Stimulated activated CD4-positive, alpha-beta T cell treated with anti-CD3 and anti-CD28 coated beads, Interleukin-15, amount 100 ng/mL, for 1 hour (primary cell): ENCODE measurements at places on chromosomes 4 and X.

DNA sequence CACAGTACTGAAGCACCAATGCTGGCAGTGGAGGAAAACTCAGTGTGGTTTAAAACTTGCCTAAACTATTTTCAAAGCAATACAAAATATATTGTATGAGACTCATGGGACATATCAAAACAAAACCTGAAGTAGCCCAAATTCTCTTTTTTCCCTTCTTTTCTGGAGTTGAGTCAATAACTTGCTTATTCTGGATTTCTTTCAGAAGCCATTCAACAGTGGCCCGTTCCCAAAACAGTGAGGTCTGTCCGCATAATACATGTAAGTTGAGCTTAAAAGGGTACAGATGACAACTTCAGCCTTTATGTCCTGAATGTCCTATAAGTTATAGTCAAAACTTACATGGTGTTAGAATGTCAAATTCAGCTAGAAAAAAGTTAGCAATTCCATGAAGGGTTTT, 100.8 kb downstream of the SHISA3 start:
- no peak for DNase-seq

GRCh38 chr4:86380181-86380724, 20.4 kb upstream of the MAPK10 start:
- no peak for DNase-seq

DNA sequence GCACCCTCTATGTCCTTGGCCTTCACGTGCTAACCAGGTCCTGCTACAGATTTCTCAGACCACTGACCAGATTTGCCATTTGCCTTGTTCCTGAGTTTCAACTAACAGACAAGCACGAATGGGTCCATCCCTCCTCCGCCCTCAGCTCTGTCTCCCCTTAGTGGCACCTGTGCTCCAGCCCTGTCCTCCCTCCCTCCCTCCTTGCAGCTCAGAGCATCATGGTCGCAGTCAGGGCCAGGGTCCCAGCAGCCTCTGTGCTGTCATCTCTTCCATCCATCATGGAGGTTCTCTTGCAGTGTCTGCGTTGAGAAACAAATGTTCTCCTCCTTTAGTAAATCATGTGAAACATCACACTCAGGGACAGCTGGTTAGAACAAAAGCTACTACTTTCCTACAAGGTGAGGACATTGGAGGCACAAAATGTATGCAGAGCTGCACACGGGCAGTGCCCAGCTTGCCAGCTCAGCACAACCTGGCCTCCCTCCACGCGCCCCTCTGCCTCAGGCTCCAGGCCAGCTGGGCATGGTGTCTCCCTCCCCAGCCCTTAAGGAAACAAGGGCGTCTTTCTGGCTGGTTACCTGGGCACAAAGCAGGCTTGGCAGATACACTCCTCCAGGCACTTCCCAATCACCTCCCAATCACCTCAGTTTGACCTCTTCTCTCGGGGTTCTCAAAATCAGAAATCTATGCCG, 79.5 kb upstream of the ATP6AP2 start:
- no peak for DNase-seq

DNA sequence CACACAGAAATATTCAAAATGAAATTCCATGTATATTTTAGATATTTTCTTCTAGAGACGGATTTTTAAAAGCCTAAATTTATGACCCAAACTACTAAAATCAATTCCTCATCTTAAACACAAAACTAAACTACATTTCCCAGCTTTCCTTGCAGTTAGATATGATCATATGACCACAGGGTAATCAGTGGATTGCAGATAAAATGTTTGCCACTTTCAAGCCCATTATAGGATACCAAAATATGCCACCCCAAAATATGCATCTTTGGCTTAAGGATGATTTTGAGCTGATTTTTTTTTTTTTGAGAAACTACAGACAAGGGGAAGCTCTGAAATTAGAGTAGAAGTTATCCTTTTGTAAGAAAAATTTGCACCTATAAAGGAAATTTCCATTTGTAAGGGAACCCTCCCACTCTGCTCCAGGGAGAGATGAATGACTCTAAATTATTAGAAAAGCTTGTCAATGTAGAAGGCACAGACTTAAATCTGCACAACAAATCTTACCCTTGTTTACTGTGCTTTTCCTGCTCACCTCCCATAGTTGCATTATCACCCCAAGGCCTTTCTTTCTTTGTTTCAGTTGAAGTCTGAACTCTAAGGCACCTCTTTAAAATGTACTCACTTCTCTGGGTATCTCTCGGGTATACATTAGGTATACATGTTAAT, 503.0 kb downstream of the PDHA2 start:
- no peak for DNase-seq

DNA sequence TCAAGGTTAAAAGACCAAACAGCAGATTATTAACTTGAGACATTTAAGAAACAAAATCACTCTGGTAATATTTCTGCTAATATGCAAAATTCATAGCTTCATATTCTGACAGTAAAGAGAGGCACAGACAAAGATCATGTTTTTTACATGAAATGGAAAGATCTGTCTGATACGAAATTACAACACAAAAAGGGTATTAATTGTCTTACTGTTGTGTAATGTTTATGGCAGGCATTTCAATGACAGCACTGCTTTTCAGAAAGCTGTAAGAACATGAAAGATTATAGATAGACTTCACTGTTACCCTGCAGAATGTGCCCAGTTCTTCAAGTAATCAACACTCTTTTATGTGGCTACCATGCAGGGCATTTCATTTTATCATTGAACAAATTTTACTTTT, 15.4 kb downstream of the DCHS2 start:
- DNase-seq: no peak

GRCh38 chr4:7872264-7872771, 67.3 kb downstream of the AFAP1 start:
- no peak for DNase-seq

DNA sequence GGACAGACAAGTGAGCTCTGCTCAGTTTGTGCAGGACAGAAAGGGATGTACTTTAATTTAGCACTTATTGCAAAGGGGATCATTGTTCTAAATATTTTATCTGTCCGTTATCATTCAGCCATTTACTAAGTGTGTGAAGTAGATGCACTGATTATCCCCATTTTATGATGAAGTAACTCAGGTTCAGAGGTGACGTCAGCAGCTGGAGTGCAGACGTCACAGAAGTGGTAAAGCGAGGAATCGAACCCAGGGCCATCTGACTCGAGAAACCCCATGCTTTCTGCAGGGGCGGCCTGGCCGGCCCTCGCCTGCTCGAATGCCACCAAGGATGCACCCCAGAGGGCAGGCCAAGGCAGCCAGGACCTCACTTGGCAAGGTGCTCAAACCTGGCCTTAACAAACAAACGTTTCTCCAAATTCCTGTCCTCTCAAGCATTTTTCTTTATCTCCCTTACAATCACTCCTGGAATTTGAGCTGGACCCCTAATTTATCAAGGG, 75.0 kb downstream of the DCTD start:
- no peak for DNase-seq

DNA sequence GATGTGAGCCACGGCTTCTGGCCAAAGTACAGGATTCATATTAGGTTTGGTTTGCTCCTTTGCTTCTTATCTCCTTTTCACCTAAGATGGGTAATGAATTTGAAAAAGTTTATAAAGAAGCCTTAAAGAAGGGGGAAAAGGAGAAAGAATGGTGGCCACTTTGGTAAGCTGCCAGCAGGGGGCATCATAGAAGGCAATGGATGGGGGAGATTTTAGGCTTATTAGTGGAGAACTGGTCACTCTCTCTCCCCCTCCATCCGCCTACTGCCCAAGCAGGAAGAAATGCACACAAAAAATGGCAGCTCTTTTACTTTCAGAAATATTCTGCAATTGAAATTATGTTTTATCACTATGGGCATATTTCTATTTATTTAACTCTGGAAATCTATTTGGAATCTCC, 32.0 kb downstream of the SPARCL1 start:
- no peak for DNase-seq

DNA sequence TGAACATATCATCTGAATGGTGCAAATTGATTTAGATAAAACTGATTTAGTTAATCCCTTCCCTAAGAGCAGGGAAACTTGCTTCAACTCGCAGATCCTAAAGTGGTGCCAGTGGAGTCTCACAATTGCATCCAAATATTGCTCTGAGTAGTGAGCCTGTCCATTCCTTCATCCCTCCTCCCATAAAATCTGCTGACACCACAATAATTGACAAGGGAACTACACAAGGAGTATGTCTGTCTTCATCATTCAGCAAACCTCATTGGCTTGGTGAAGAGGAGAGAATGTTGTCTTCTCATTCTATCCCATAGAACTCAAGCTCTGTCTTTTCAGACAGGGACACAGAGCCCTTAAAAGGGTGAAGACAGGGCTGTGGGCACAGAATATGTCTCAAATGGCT, 4.2 kb downstream of the MID2 start:
- DNase-seq: no peak

DNA sequence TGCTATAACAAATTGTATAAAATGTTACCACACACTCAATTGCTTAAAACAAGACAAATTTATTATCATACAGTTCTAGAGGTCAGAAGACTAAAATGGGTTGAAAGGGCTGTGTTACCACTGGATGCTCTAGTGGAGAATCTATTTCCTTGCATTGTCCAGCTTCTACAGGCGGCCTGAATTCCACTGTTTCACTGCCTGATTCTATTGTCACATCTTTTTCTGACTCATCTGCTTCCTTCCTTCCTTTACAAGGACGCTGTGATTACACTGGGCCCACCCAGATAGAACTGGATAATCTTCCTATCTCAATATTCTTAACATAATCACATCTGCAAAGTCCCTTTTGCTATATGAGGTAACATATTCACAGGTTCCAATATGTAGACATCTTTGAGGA, 19.4 kb upstream of the ARMCX1 start:
- no peak for DNase-seq

DNA sequence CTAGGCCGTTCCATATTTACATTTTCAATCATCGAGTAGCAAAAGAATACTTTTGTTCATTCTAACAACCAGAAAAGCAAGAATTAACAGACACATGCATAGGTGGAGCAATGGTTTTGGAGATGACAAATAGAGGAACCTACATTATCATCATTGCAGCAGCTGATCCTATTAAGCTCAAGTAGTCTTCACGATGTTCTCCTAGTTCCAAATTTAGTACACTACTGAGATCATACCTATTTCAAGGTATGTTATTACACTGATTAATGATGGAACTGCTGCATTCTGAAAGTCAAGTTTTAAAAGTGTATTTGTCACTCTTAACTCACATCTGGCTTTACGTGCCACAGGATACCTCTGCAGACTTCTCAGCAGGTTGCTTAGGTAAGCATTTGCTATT, 87.4 kb downstream of the ADGRA3 start:
- no peak for DNase-seq

DNA sequence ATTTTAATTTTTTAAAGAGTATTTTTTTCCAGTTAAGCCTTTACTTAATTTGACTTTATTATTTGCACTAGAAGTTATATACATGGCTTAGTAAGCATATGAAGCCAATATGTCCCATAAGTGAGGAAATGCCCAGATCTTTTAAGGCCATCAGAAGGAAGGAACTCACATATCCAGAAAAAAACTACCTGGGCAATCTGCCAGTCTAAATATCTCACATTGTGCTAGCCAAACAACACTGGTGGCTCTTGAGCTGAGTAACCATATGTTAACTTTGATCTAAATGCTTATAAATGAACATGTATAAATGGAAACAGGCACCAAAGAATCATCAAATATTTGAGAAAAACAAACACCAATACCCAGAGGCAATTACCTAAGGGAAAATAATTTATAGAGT, 138.6 kb upstream of the APOOL start:
- DNase-seq: no peak

- no peak for DNase-seq
Observed at GRCh38 chrX:40434443-40434842, 146.3 kb upstream of the ATP6AP2 start.

DNA sequence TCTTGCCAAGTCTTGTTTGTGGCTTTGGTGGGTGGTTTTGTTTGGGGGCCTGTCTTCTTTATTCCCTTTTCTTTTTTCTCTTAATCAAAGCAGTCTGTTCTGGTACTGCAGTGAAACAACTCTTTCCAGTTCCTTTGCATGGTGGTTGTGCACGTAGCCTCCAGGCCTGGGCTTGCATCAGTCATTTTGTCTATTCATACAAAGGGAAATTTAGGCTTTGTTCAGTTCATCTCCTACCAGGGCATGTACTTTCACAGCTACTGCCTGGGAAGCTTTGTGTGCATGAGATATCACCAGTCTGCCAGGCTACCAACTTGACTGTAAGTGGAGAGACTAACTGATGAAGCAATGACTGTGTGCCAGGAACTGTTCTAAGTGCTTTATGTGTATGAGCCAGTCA, 8.5 kb downstream of the TRIM2 start:
- DNase-seq: no peak

DNA sequence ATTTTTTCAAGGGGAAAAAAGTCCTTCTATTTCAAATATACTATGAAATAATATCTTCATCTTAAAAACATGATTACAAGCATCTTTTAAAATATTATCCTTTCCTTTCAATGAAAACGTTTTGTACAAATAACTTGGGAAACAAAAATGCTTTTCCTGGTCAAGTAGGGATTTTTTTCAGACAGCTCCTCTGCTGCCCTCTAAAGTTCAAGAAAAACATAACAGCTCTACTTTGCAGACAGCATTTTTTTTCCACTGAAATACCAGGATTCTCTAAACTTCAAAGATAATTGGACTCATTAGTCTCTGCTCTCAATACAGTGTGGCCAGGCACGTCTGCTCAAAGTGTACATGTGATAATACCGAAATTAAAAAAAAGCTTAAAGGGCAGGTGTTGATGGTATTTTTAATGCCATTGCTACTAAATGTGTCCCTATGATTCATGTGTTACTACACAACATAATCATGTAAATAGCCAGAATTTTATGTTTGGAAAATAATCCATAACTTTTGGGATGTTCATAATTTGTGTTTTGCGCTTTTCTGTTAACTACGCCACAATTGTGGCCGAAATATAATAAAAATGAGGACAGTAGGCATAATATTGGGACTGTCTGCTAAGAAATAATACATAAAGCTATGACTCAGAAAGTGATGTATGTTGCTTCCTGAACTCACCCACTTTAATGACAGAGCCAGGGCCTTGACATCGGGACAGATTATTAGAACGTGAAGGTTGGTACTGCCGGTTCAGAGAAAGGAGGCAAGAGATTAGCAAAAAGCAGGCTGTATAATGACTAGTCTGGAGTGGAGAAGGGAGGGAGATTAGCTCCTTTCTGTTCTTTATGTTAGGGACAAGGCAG, 478.9 kb downstream of the KCNIP4 start:
- DNase-seq: no peak

DNA sequence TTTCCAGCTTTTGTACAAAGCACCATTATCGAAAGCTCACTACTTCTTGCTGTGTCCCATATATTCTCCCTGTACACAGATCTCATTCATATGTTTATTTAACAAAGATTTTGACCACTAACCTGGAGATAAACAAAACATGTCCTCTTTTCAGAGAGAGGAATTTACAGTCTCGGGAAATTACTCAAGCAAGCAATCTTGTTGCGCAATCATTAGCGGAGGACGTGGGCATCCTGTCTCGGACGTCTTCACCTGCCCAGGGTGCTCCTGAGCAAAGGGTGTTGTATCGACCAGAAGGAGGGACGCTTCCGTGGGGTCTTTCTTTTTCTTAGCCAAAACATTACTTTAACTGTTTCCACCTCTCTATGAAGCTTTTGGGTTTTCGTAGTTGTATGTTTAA, 66.5 kb upstream of the CLCN4 start:
- no peak for DNase-seq
